ENCODE measurements at places on chromosomes 16 and 17.

- peak; percentile 16 for DNase-seq
Measured at GRCh38 chr16:81940781-81941560, 70.3 kb downstream of the SDR42E1 start.

GRCh38 chr17:31401456-31402254, 10.2 kb downstream of the RAB11FIP4 start:
- no peak for DNase-seq

DNA sequence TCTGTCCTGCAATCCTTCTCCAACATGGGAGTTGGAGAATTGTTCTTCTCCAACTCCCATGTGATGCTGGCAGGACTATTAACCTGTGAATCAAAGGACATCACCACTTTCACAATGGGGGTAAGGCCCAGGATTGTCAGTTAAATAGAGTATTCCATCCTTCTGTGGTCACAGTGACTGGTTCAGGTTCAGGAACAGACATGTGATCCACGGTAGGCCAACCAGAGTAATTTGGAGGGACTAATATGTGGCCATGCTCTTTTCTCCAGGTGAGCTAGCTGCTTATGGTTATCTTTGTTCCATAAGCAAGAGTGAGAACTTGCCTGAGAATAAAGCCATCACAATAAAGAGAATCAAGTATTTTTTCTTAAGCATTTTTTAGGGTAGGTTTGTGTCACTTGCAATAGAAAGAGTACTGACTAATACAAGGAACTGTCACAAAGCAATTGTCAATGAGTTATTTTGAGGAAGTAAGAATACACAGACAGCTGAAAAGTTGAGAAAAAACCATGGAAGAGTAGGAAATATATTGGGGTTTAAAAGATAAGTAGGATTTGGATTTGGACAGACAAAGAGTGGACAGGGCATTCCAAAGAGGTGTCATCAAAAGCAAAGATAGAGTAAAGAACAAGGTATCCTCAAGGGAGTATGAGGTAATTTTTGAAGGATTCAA, 63.4 kb downstream of the BRIP1 start:
- DNase-seq, result no peak

DNA sequence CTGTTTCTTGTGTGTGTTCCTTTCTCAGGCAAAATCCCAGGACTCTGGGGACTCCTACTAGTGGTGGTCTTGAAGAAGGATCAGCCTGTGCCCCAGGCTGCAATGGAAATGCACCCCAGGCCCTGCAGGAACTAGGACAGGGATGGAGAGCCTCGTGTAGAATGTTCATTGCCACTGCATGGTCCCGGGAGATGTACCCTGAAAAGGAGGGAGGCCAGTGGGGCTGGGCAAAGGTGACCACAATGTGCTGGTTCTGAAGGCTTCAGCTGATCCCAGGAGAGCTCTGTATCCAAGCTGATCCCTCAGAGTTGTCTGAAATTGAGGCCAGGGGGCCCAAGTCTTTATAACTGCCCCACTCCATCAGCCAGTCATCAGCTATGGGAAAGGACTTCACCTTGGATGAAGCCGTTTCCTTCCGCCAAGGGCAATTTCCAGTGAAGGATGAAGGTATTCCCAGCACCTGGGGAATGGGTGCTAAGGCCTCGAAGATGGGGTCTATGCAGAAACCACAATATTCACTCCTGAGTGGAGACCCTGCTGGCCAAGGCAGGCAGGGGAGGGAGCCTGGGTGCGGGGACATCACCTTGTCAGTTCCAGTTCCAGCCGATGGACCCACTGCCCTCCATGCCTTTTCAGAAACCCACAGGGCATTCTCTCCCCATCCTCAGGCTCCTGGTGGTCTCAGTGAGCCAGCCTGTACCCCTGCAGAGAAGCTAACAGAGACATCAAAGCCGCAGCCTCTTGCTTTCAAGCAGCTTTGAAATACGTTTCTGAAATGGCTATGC, 59.9 kb upstream of the CDH5 start:
- no peak for DNase-seq

GRCh38 chr17:43367737-43368242, 31.0 kb upstream of the ARL4D start:
- DNase-seq, result peak; percentile 88

All from activated CD4-positive, alpha-beta T cell treated with anti-CD3 and anti-CD28 coated beads, Interleukin-2, Interleukin-6, amounts not matched to agents 100 ng/mL and 50 ng/mL, durations not matched to agents 16 hours and 8 hours (primary cell).